Activated CD8-positive, alpha-beta T cell treated with anti-CD3 and anti-CD28 coated beads, Interleukin-2, amount 10 ng/mL, durations not matched to agents 7 days and 5 days (primary cell): ENCODE measurements at places on chromosomes 5 and 9.

GRCh38 chr5:74903165-74903787 lies 37.1 kb upstream of the FAM169A start:
- DNase-seq, result no peak

- DNase-seq, result no peak
These were observed 275.6 kb upstream of the PAPPA start for GRCh38 chr9:115877852-115878438.

DNA sequence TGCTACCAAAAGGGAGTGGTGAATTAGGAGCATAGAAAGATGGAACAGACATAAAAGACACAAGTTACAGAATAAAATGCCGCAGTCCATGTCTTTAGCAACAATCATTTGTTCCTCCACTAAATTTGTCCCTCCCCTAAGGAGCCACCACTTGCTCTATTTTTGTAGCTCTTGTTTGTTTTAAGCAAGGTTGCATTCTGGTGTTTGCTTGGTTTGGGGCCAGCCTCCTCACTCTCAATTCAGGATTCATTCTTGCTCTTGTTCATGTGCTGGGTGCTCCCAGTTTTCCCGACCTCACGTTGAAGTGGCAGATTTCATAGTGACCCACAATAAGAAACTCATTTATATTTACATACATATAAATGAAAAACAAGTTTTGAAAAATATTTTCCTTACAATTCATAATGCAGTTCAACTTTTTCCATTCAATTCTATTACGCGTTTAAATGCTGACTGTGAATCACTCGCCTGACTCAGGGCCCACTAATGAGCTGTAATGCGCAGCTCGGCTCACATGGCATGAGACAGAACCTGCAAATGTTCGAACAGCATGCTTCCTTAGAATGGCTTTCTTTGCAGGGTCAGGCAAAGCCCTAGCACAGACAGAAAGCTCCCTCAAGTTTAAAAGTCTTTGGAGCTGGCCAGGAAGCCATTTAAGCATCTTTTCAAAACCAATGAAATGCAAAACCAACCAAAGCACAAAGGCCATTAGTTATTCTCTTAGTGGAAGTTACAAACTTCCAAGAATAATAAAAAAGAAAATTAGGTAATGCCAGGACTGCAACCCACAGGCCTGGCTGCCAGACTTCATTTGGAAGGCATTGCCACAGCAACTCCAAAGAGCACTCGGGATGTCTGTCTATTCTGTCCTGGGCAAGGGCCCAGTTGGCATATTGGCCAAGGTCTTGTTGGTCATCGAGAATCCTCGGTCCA lies 41.7 kb downstream of the RETREG1 start:
- no peak for DNase-seq

DNA sequence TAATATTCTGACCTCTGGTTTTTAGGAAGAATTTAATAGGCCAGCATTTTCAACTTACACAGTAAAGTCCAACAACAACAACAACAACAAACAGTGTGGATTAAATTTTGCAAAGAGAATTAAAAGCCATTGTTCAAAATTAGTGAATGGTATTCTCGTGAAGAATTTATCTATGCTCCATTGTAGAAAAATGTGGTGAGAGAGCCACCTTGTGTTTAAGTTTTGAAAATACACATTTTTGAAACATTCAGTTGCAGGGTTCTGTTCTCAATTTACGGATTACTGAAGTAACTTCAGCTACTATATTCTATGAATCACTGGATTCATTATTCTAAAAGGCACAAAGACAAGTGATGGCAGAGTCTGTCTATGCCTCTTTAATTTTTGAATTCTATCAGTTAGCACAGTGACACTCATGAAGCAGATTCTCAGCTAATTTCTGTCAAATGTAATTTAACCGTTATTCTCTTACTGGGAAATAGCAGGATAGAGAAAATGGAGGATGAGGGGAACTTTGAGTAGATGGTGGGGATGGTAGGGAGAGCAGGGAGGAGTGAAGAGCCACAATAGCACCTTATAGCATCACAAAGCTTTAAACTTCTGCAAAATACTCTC lies 11.0 kb downstream of the CCDC152 start:
- no peak for DNase-seq

- no peak for DNase-seq
These were observed 3.1 kb downstream of the FAM163B start for GRCh38 chr9:133605856-133606707.

GRCh38 chr9:129875181-129875611 lies 39.9 kb downstream of the USP20 start:
- DNase-seq, result no peak

- DNase-seq, result no peak
These were observed 127.9 kb downstream of the EFNA5 start for GRCh38 chr5:107542831-107543231.

DNA sequence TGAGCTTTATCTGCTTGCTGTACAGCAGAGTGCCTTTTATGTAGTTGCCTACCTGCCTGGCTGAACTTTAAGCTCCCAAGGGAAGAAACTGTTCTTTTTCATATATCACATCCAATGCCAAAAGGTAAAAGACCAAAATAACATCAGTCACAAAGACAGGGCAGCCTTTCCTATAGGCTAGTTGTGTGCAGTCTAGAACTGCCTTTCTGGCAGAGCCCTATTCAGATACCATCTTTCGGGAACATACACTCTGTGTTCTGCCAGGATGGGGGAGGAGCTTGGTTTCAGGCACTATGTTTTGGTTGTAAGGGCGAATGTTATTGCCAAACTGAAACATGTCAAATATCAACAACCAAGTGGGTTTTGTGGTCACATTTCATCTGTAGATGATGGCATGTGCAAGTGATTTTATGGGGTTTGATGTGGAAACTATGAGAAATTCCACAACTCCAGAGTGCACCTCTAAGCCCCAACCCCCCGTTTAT lies 314.5 kb downstream of the ADGRV1 start:
- DNase-seq, result no peak

DNA sequence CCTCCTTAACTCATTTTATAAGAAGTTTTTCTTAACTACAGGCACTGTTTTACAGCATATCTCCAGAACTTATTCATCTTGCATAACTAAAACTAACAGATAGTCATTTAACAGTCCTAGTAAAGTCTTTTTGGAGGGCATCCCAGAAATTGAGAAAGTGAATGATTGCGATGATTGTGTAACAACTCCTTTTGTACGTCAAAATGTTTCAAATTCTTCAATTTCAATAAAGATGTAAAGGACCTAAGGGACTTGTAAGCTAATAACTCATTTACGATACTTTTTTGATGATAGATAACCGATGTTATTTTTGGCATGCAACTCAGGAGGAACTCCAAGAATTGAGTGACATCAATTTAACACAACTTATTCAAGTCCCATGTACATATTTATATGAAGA lies 42.7 kb downstream of the SVEP1 start:
- DNase-seq, result no peak

GRCh38 chr5:132434416-132435286 lies 55.9 kb downstream of the IRF1 start:
- DNase-seq, result no peak

- DNase-seq, result no peak
These were observed 388.0 kb upstream of the PIK3R1 start for GRCh38 chr5:67827541-67827940.

DNA sequence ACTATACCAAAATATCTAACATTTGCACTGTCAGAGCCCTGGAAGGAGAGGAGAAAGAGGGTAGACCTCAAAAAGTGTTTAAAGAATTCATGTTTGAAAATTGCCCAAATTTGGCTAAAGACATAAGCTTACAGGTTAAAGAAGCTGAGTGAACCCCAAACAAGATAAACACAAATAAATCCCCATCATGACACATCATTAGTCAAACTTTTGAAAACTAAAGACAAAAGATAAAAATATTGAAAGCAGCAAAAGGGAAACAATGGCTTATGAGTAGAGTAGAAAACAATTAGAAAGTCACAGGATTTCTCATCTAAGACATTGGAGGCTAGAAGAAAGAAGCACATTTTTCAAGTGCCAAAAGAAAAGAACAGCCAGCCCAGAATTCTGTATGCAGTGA lies 6.1 kb upstream of the UBLCP1 start:
- DNase-seq, result no peak

DNA sequence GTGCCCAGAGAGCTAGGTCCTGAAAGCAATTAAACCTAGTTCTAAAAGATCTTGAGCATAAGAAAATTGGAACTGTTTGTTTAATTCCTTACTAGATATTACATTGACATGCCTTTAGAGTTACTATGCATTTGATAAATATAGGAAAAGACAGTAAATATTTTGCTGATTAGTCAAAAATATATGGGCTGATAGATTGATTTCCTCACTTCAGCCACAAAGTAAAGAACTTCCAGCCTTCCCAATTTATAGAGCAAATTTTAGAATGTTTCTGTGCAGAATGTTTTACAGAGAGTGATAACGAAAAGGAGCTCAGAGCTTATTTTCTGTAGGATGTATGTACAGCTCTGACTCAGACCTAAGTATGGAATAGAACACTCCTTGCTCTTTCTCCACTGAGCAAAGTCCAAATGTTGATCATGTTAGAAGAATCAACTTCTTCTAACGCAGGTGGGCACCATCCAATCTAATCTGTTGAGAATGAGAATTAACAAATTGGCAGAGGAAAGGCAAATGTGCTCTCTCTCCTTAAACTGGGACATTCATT lies 72.9 kb upstream of the PAM start:
- DNase-seq, result no peak

DNA sequence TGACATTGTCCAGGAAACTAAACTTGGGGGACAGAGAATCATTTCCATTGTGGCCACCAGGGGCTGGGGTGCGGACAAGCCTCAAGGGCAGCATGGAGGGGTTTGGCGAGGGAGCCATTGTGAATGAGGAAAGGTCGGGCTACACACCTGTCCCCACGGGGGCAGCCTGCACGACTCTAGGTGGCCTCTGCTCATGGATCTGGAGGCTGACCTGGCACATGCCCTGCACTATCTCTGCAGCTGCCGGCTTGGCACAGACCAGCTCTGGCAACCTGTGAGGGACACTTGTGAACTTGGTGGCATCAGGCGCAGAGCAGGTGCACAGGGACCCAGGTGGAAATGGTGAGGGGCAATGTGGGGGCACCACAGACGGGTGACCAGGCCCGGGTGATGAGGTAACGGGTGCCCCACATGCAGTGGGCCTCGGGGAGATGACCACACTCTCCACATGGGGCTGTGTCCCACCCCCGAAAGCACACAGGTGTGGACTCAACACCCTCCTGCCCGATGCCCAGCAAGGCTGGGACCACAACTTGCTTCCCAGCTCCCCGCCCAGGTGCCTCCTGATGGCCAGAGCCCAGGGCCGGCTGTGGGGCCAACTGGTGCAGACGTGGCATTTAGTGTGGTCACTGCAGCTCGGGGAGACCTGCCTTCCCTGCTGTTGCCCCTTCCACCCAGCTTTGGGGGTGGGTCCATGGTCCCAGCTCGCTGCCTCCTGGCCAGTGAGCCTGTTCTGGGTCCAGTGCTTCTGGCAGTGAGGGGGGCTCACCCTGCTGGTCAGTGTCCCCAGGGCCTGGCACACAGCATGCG lies 60.9 kb upstream of the UBAC1 start:
- DNase-seq, result no peak

GRCh38 chr9:121743441-121744001 lies 92.1 kb downstream of the DAB2IP start:
- DNase-seq, result no peak

- no peak for DNase-seq
These were observed 10.0 kb upstream of the NDST1 start for GRCh38 chr5:150497989-150498317.

DNA sequence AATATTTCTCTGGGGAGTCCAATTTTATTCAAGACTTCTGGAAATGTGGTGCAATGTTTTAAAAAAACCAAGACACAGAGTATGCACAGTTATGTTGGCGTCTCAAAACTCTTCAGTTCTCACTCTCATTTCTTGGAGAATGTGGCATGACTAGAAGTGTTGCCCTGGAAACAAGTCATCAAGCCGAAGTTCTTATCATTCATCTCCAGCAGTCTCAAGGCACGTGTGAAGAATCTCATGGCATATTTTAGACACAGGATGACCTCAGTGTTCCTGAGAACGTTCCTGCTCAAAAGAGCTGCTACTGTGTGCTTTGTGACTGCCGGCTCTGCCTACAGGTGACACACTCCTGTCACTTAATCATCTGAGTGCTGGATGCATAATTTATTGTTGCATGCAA lies 147.4 kb upstream of the IRX4 start:
- no peak for DNase-seq

DNA sequence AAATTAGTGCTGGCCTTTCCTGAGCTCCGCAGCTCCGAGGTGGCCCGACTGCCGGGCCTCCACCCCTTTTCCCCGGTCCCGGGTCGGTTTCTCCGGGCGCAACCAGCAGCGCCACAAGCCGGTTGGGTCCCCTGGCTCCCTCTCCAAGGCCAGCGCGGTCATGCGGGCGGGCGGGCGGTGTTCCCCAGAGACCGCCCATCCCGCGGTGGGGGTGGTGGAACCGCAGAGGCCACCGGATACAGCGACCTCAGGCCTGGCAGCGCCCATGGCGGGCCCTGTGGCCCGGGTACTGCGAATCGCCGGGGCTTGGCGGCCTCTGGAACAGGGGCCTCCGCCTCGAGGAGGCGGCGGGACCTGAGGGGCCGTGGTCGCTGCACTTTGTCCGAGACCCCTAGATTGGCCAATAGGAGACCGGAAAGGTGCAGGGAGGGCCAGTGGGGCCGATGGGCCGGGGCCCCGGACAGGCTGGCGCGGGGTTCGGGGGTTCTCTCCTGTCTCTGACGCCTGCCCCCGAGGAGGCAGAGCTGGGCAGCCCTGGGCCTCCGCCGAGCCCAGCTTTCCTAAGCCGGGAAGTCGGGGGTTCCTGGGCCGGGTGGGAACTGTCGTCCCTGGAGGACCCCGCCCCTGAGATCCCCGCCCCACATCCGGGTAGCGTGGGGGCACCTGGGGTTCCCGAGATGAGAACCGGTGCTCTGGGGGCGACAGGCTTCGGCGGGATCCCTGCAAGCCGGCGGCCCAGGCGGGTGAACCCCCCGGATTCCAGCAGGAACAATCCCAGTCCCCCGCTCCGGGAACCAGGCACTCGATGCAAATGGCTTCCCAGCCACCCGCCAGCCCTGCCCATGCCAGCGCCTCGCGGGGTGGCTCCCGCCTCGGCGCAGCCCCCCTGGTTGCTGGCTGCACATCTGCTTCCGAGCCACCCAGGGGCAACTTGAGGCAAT lies 293.9 kb downstream of the ZSWIM6 start:
- peak; percentile 32 for DNase-seq

DNA sequence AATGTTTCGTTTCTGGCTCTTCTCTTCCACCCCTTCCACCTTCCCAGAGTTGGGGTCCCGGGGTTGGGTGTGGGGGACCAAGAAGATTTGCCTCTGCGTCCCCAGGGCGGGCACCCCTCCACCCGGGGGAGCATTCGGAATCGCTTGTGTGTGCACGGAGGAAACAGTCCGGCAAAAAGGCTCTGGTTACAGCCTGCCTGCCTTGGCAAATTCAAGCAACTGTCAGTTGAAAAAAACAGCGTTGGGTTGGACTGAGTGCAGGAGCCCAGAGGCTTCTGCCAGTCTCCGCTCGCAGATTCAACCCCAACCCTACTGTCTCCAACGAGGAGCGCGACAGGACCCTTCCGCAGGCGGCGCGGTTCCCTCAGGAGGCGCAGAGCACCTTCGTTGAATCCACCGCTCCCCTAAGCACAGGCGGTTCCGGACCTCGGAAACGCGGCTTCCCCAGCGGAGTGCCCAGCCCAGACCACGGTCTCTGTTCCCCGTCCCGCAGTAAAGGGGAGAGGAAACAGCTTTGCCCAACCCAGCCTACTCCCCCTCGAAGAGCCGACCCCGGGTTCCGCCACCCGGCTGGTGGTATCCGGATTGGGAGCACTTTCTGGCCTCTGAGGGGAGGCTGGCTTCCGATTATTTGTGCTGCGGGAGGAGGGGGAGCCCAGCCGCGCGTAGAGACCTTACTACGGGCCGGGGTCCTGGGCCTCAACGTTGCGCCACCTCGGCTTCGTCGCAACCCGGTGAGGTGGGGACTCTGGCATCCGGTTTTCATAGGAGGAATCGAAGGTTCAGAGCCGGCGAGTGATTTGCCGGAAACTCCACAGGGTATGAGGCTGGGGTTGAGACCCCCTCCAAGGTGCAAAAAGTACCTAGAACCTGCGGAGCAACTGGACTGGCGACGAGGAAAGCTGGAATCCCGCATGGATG lies 9.6 kb downstream of the LHX6 start:
- no peak for DNase-seq
